Effector CD4-positive, alpha-beta T cell (primary cell): ENCODE measurements at places on chromosomes 12 and 14.
A peak's percentile ranks its signal among the peaks of the same experiment; 100 is the strongest.

DNA sequence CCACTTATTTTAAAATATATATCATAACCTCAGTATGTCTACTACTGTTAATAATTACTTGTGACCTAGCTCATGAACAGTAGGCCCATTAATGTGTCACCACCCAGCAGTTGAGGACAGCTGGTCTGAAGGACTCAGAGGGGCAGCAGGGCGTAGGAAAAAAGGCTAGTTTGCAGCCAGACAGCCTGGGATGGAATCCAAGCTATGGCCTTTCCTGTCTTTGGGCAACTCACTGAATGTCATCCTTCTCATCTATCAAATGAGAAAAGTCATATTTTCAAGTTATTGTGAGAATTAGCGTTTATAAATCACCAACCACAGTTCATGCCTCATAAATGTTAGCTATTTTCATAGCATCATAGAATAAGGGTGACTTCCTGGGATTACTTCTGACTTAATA, 12.3 kb downstream of the DENND5B start:
- DNase-seq = no peak

- DNase-seq = no peak
Observed at GRCh38 chr12:113935459-113935858, 30.7 kb downstream of the RBM19 start.

DNA sequence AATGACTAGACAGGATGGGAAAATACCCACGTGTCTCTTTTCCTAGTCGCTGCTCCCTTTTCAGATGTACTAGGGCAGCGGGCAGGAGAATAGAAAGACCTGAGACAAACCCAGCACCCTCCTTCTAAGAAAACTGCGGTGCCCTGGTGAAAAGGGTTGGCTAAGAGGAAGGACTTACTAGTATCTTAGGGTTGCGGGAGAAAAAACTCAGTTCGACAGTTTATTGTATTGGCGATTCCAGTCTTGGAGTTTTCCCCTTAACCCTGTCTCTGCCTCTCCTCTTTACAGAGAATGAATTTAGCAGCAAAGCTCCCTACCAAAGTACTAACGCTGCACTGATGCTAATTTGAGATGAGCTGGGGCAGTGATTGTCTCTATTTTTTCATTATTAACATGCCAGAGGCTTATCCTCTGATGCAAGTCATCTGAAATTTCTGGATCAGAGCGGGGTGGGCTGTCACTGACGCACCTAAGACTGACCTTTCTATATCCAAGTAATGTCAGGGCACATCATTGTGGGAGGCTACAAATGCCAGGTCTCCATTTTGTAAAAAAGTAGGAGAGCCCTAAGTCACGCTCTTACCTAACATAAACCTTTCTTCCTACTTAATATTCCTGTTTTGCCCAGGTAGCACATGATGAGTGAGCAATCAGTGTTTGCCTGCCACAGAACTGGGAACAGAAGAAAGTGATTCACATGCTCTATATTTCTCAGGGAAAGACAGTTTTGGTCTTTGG, 916 bp upstream of the PAWR start:
- no peak for DNase-seq

DNA sequence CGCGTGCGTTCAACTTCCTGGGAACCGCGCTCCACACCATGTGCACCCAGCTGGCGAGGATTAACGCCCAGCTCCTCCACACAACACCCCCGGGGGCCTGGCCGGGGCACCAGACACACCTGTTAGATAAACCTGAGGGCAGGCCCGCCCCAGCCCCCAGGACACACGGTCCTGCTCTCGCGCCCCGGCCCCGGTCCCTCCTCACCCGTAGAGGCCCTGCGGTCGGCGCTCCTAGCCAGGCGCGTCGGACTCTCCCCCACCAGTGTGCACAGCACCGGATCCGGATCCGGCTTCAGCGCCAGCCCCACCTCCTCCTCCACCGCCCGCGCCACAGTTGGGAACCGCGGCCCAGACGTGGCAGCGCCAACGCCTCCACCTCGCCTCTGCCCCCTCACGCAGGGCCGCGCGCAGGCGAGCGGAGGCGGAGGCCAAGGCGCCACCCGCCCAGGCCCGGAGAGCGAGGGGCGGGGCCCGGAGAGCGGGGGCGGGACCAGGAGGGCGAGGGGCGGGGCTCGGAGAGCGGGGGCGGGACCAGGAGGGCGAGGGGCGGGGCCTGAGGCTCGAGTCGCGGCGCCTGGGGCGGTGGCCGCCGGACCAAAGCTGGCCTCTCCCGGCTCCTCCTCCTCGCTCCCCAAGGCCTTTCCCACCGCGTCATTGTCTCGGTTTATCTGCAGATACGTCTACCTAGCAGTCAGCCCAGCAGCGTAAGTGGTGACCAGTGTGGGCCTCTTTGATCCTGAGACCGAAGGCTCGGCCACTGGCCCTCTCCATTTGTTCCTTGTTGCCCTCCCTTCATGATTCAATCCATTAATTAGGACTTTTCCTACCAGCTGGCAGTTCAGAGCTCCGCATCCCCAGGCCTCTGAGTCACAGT, at the start of gene GNPNAT1:
TSS of gene GNPNAT1 (minus strand) at position 385 of the 874 bp plus-strand sequence. CDS start 6,957 bp downstream, outside the sequence.
- DNase-seq = peak; percentile 85

- DNase-seq = no peak
Observed at GRCh38 chr14:77052281-77053044, 24.0 kb upstream of the IRF2BPL start.

- DNase-seq = no peak
Observed at GRCh38 chr14:77714926-77715325, 7.0 kb downstream of the SLIRP start.

GRCh38 chr12:121514184-121514742, 66.6 kb downstream of the KDM2B start:
- DNase-seq = no peak

GRCh38 chr14:94571950-94572349, 9.3 kb upstream of the SERPINA5 start:
- DNase-seq = no peak

GRCh38 chr12:46342562-46343033, 30.0 kb downstream of the SLC38A2 start:
- peak; percentile 9 for DNase-seq

DNA sequence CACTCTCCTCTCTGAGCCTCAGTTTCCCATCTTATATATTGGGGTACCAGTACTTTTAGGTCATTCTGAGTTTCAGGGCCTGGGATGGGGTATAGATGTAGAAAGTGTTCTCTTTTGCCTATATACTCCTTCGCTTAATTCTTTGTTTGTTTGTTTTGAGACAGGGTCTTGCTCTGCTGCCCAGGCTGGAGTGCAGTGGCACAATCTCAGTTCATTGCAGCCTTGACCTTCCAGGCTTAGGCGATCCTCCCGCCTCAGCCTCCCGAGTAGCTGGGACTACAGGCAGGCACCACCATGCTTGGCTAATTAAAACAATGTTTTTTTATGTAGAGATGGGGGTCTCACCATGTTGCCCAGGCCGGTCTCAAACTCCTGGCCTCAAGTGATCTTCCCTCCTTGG, 152.1 kb downstream of the AACS start:
- no peak for DNase-seq
